D721Med (cell line): ENCODE measurements at places on chromosomes 1 and 21.

DNA sequence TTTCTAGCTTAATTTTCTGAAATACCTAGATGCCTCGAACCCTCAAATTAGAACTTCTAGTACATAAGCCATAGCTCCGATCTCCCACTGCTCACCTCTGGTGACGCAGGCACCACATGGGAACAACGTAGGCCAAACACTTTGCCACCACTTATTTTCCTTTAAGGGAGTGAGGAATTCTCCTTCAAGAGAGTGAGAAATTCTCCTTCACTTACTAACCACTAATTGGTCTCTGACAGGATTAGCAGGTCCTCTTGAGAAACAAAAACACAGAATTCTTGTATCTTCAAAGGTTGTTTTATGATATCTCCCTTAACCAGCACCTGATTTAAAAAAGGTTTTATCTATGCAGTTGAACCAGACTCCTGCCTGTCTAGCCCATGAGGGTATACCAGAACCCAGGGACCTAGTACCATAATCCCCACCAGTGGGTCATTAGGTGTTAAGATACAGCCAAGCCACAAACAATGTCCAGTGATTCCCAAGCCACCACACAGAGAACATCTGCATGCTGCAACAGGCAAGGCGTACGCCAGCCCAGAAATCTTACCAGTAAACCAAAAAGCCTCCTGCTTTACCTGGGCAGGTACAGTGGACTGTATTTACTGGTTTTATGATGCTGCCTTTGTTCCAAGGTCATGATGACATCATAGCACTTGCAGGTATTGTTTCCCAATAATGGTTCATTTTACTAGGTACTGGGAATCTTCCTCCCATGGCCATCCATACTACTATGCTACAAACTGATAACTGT lies 20.3 kb upstream of the CXADR start:
- DNase-seq = no peak

- DNase-seq = no peak
Measured at GRCh38 chr1:111275079-111275478, 15.6 kb upstream of the CHIA start.

DNA sequence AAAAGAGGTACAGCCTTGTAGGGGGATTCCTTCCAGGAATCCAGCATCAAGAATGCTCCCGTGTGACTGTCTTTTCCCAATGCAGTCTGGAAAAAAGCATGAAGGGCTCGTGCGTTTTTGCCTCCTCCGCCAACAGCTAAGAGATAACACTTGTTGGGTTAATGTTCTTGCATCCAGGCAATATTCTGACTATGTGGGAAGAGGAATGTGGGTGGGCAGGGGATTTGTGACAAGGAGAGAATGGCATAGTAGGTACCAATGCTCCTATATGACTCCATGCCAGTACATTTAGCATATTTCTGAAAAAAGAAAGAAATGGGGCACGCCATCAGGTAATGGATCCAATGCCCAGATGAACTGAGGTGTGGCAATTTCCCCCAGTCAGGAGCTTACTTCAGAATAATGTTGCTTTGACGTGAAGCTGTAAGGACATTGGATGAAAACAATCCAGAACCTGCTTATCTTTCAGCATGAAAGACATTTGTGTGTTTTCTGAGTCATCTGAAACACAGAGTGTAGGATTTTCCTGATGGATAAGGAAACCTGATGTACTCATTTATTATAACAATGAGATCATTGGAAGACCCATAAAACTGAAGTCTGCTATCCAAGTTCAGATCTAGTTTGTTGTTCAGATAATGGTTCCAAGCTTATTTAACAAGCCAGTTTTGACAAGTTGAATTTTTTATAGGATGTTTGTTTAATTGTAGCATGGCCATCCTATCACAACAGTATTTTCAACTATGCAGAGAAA lies 105.5 kb downstream of the LYPLAL1 start:
- no peak for DNase-seq

DNA sequence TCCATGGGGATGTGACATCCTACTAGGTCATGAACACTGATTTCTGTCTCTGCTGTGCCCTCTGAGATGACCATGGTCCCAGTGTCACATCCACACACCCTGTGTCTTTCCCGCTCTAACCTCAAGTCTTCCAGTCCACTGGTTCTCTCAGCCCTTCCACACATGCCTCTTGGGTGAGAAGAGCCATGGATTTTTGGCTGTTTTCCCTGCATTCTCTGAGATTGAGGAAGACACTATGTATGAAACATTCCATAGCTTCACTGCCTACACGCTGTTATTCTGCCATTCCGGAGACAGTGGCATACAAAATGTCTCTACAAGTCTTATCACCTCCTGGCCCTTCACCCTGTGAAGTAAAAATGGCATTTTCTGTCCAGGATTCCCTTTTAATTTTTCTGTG lies 247.3 kb downstream of the BACH1 start:
- DNase-seq = no peak

- DNase-seq = no peak
Measured at GRCh38 chr1:24321126-24321525, 2.0 kb downstream of the GRHL3 start.

DNA sequence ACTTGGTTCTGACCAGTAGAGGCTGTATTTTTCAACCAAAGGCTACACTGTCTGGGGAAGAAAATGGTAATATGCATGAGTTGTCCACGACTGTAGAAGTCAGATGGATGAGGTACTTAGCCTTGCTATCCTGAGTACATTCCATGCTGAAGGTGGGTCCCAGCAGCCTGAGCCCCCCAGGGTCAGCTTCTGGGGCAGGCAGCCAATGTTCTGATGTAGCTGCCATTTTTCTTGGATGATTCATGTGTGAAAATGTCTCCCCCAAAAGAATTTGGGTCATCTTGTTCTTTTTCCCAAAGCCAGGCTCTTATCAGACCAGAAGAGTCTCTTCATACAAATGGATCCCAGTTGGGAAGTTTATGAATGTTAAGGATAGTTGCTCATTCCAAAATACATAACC lies 172.2 kb upstream of the UBE2U start:
- no peak for DNase-seq

- DNase-seq = no peak
Measured at GRCh38 chr1:59333626-59334277, 36.9 kb downstream of the FGGY start.

DNA sequence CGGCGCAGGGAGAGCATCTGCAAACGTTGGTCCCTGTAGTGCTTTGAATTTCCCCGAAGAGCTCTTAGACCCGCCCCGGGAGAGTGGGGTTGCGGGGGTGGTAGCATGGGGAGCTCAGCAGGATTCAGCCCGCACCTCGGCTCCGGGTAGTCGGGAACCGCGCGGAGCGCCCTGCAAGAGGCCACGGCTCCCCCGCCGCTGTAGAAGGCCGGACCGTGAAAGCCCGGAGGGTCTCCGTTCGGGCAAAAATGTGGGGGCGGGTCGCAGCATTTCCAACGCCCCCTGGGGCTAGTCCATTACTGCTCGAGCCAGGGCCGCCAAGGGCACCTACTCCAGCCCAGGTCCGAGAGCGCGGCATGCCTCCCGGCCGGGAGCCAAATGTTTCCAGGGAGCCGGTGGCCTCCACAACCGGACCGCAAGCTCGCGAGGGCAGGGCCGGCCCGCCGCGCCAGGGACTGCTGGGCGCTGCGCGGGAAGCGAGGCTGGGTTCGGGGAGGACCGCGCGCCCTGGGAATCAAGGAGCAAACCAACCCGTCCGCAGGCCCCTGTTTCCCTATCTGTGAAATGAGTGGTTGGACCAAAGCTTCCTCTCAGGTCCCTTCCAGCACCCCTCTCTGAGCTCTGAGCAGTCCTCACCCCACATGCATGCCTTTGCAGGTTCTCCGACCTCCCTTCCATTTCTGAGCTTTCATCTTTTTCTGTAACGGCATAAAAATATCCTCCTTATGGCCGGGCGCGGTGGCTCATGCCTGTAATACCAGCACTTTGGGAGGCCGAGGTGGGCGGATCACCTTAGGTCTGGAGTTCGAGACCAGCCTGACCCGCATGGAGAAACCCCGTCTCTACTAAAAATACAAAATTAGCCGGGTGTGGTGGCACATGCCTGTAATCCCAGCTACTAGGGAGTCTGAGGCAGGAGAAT lies 775 bp upstream of the TMEM63A start:
- DNase-seq = no peak

- DNase-seq = no peak
Measured at GRCh38 chr1:31788825-31789256, 24.7 kb upstream of the ADGRB2 start.

- no peak for DNase-seq
Measured at GRCh38 chr1:112923959-112924349, 32.0 kb downstream of the SLC16A1 start.

GRCh38 chr1:74426208-74426937 lies 86.0 kb downstream of the LRRC53 start:
- no peak for DNase-seq

DNA sequence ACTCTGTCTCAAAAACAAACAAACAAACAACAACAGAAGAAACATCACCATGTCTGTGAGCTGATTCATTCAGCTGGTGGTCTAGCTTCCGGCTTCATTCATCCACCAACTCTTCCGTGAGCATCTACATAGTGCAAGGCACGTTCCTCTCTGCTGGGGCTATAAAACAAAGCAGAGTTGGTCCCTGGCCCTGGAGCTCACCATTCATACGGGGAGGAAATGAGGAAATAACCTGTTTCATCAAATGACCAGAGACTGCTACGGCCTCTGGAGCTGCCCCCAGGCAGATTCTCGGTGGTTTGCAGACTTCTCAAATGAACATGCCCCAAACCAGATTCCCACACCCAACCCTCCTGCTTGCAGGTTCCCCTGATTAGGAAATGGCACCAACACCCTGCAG lies 41.0 kb upstream of the ID3 start:
- DNase-seq = no peak

DNA sequence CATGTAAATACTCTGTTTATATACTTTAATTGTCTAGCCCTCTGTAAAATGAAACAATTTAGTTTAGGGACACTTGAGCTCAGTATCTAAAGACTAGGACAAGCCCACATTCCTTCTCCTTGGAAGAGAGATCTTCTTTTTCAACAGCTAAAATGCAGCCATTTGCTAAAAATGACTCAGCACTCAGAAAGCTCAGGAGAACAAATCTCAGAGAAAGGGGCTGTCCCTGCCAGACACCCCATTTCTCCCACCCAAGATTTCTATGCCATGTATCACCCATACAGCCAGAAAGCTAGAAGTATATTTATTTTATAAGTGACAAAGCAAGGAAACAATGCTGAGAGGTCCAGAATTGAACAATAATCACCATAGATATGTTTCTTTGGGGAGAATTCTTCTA lies 23.2 kb upstream of the PRDX6 start:
- no peak for DNase-seq

- no peak for DNase-seq
Measured at GRCh38 chr1:217274927-217275654, 355.8 kb downstream of the GPATCH2 start.

DNA sequence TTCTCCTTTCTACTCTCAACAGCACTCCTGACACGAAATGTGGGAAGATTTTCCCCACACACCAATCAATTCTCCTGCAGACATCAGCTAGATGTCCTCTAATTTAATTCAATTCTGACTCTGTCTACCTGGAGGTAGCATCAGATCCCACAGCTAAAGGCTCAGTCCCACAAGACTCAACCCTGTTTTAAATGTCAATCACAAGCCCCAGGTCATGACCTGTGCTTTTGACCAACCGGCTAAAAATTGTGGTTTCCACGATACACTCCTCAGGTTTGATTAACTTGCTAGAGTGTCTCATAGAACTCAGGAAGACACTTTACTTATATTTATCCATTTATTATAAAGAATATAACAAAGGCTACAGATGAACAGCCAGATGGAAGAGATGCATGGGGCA lies 27.4 kb downstream of the IL23R start:
- DNase-seq = no peak

- DNase-seq = no peak
Measured at GRCh38 chr1:38371505-38371844, 324.9 kb upstream of the POU3F1 start.

DNA sequence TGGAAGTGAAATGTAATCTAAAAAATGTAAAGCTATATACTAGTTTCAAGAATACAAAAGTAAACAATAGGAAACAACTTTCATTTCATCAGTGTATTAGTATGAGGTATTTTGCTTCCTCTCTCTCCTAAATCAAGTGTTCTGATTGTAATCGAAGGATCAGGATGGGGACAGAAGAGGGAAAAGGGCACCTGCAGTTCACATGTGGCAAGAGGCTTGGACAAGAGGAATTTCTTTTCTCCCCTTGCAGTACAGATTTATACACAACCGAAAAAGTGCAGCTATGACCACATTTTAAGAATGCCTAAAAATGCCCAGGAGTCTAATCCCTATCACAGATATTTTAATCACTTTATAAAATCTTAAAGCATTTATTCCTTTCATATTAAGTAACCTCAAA lies 63.7 kb downstream of the NRIP1 start:
- DNase-seq = no peak

DNA sequence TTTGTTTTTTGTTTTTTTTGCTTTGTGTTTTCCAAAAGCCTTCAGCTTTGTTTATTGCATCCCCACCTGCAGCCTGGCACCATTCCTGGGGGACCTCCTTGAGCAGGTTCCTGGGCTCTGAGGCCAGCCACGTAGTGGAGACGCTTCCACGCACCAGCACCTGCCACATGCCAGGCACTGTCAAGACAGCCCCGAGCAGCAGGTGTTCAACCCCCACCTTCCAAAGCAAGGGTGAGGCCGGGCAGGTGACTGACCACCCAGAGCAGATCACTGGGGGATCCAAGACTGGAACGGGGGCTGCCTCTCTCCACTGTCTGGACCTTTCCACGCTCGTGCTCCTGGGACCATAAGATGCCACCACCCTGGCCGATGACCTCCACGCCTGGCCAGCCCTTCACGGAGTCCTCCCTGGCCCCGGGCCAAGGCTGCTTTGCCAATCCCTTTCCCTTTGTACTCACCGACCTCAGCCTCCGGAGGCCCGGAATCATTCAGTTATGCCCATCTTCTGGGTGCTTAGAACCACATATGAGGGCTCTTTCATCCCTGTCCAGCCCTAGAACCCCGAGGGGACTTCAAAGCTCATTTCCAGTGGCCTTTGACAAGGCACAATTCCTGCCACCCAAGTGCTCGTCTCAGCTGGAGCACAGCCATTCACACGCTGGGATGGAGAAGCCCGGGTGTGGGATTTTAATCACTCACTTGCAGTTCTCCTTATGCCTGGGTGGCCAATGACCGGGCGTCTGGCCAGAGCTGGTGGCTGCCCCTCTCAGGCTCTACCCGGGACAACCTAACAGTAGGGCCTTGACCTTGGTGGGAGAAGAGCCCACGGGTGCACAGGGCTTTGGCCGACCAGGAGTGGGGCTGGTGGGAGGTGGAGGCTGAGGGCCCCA lies 330.8 kb downstream of the NPHP4 start:
- DNase-seq = no peak
